ENCODE measurements at places on chromosomes 5 and 9. TPM values are rescaled to one million over a fixed set of nuclear protein-coding genes. Genes with fewer than 3 reads are reported as not detected.

DNA sequence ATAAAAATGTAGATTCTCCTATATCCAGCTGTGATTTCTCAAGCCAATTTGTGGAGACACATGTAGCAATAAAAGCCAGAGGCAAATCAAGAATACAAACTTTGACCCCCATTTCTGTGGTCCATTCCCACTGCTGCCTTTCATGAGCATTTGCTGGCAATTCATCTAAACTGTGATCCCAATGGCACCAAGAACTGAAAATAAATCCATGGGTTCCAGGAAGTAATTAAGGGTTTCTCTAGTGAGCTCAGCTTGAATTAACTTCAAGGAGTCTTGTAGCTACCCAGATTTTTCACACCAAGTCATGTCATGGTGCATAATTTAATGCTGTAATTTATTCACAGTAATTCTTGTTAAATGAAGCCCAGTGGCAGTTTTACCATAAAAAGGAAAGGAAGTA, 145.0 kb upstream of the SMC2 start:
- H3K4me3 ChIP-seq = no peak overlapping the region
- H3K36me3 ChIP-seq = no peaks in the 10 kb centered on the region
- no peak overlapping the region for H3K27ac ChIP-seq
- no peaks in the 10 kb centered on the region for H3K4me1 ChIP-seq
- no peak for DNase-seq

- H3K27ac ChIP-seq = no peak overlapping the region
- no peaks in the 10 kb centered on the region for H3K36me3 ChIP-seq
- no peaks in the 10 kb centered on the region for H3K4me1 ChIP-seq
- H3K4me3 ChIP-seq = no peak overlapping the region
- H3K27me3 ChIP-seq = peaks cover 13% of the 10 kb centered on the region
Measured at GRCh38 chr5:36417668-36418067, 116.0 kb upstream of the RANBP3L start.

DNA sequence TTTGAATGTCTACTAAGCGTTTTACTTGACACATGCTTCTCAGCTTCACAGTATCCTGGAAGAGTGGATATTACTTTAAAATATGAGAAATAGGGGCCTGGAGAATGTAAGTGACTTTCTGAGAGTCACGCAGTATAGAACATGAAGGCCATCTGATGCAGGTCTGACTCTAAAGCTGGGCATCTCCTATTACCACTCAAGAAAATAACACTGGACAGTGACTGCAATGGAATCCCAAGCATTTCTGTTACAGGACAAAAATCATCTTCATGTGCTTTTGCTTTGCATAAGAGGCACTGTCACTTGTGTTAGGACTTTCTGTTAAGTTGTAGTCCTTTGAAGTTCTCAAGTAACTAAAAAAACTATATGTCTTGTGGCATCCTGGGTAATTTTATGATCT, 335.5 kb downstream of the FBXL7 start:
- peak; percentile 38 for DNase-seq
- peaks cover 7% of the 10 kb centered on the region for H3K4me1 ChIP-seq
- no peaks in the 10 kb centered on the region for H3K27me3 ChIP-seq
- no peaks in the 10 kb centered on the region for H3K36me3 ChIP-seq

- H3K27ac ChIP-seq = peak overlapping the region; percentile 39
- peak overlapping the region; percentile 64 for H3K4me3 ChIP-seq
- H3K27me3 ChIP-seq = no peaks in the 10 kb centered on the region
- DNase-seq = no peak
- no peaks in the 10 kb centered on the region for H3K36me3 ChIP-seq
- H3K4me1 ChIP-seq = no peaks in the 10 kb centered on the region
Measured at GRCh38 chr9:75891771-75892215, 1.3 kb downstream of the PCSK5 start.

- DNase-seq = no peak
- no peak overlapping the region for H3K27ac ChIP-seq
- no peak overlapping the region for H3K4me3 ChIP-seq
- H3K4me1 ChIP-seq = no peaks in the 10 kb centered on the region
- H3K27me3 ChIP-seq = no peaks in the 10 kb centered on the region
Measured at GRCh38 chr5:166899343-166899742, 1392.1 kb upstream of the WWC1 start.

Gene DDX4
- not detected for total RNA-seq

DNA sequence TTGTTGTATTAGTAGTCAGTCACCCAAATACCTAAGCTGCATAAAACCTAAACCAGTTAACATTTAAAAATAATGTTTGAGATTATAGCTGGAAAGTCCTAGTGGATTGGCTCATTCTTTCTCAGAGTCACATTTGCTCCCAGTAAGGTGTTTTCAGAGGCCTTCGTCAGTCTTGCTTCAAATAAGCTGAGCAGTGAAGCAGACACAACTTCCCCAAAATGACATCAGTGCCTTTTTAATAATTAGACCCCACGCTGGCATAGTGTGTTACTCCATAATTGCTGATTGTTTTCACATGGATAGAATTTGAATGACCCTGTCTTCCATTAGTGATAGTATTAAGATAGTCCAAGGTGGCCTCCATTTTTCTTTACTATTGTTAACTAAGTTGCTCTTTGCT, 245.8 kb downstream of the PJA2 start:
- H3K4me3 ChIP-seq = no peak overlapping the region
- no peak overlapping the region for H3K27ac ChIP-seq
- no peaks in the 10 kb centered on the region for H3K36me3 ChIP-seq
- no peak for DNase-seq
- H3K4me1 ChIP-seq = no peaks in the 10 kb centered on the region

Gene ABLIM3
- total RNA-seq = 33.3 TPM

DNA sequence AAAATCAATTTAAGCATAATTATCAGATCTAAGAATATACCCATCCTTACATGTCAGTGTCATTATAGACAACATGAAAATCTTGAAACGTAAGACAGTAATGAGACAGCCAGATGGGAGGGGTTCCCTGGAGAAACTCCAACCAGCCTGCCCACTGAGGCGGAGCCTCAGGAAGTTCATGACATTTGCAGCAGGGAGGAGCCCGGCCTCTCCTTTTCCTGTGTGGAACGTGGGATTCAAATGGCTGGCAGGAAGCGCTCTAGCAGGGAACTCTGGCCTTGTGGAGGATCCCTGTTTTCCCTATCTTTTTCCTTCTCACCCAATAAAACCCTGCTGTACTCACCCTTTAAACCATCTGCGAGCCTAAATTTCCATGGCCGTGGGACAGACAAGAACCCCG, 176.6 kb upstream of the KCNN2 start:
- H3K36me3 ChIP-seq = no peaks in the 10 kb centered on the region
- H3K4me1 ChIP-seq = peaks cover 2% of the 10 kb centered on the region
- H3K27me3 ChIP-seq = no peaks in the 10 kb centered on the region

DNA sequence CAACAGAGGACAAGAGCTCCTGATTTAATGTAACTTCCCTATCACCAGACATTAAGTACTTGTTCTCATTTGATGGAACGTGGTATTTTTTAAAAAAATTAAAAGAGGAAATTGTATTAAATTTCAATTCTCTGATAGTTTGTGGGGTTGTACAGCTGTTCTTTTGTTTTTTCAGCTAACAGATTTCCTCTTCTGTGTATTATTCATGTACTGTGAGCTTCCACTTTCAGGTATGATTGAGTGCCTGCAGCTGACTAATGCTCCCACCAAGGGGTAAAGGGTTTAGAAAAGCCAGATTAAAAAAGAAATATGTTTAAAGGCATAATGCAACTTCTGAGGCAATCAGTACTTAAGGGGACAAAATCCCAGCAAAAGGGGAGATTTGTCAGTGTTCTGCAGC, 117.7 kb upstream of the ACTBL2 start:
- no peak overlapping the region for H3K4me3 ChIP-seq
- peak; percentile 49 for DNase-seq
- no peaks in the 10 kb centered on the region for H3K36me3 ChIP-seq
- H3K27ac ChIP-seq = no peak overlapping the region

Gene CDC20B
- not detected for total RNA-seq

GRCh38 chr5:143781993-143782520, 29.9 kb upstream of the HMHB1 start:
- H3K4me1 ChIP-seq = peaks cover 4% of the 10 kb centered on the region
- DNase-seq = peak; percentile 16
- H3K27me3 ChIP-seq = no peaks in the 10 kb centered on the region
- H3K4me3 ChIP-seq = no peak overlapping the region

Gene SLC27A4
- 9.7 TPM for total RNA-seq

Gene BTNL3
- total RNA-seq = not detected

GRCh38 chr9:22030101-22030598, 21.0 kb upstream of the CDKN2B start:
- H3K27me3 ChIP-seq = no peaks in the 10 kb centered on the region
- peaks cover 3% of the 10 kb centered on the region for H3K4me1 ChIP-seq
- H3K27ac ChIP-seq = peak overlapping the region; percentile 3
- no peak overlapping the region for H3K4me3 ChIP-seq
- H3K36me3 ChIP-seq = peaks cover 1% of the 10 kb centered on the region

DNA sequence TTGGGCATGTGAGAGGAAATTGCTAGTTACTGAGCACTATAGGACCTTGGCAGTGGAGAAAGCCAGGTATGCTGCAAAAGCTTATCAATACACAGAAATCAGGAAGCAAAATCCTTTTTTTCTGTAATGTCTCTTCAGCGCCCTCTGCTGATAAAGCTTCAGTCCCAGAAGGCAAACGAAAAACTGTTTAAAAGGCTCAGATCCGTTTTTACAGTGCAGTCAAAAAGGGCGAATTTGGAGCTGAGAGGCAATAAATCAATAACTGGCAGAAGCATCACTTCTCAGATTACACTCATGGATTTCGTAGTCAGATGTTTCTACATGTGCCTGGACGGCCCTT, 1.1 kb upstream of the MAN2A1 start:
- no peaks in the 10 kb centered on the region for H3K27me3 ChIP-seq
- peak overlapping the region; percentile 59 for H3K4me3 ChIP-seq
- peak; percentile 28 for DNase-seq
- H3K27ac ChIP-seq = peak overlapping the region; percentile 90

DNA sequence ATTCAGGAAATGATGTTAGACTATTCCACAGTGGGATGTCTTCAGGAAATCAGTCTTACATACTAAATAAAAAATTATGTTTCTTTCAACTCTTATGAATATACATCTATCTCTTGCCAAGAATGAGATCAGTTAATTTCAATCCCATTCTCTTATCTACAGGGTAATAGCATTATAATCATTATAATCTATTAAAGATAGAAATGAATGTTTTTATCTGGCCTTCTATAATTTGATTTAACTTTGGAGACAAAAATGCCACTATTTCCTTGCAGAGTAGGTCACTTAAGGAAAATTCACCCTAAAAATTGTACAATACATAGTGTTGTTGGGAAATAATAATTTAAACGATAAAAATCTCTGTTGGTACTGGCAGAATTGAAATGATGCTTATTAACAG, 96.4 kb downstream of the HOMER1 start:
- no peak overlapping the region for H3K27ac ChIP-seq
- H3K4me3 ChIP-seq = no peak overlapping the region
- no peaks in the 10 kb centered on the region for H3K27me3 ChIP-seq
- no peak for DNase-seq
- H3K36me3 ChIP-seq = no peaks in the 10 kb centered on the region

GRCh38 chr5:113224605-113225065, 210.2 kb downstream of the TSSK1B start:
- H3K27me3 ChIP-seq = no peaks in the 10 kb centered on the region
- H3K4me1 ChIP-seq = peaks cover 8% of the 10 kb centered on the region
- H3K27ac ChIP-seq = no peak overlapping the region
- DNase-seq = peak; percentile 61
- H3K36me3 ChIP-seq = peaks cover 2% of the 10 kb centered on the region
- H3K4me3 ChIP-seq = no peak overlapping the region

DNA sequence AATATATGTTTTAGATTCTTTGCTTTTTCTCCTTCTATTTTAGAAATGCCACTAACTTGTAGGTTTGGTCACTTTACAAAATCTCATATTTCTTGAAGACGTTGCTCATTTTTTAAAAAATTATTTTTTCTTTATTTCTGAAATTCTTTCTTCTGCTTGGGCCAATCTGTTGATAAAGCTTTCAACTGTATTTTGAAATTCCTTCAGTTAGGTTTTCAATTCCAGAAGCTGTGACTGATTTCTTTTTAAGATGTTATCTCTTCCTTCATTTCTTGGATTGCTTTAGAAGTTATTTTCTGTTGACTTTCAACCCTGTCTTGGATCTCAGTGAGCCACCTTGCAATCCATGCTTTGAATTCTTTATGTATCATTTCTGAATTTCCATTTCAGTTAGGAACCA, 64.2 kb downstream of the SLC25A46 start:
- H3K36me3 ChIP-seq = no peaks in the 10 kb centered on the region
- H3K27ac ChIP-seq = no peak overlapping the region
- H3K4me1 ChIP-seq = no peaks in the 10 kb centered on the region
- H3K27me3 ChIP-seq = no peaks in the 10 kb centered on the region
- DNase-seq = no peak
- no peak overlapping the region for H3K4me3 ChIP-seq

GRCh38 chr5:115389034-115389798, 92.8 kb upstream of the CCDC112 start:
- H3K36me3 ChIP-seq = no peaks in the 10 kb centered on the region
- H3K4me3 ChIP-seq = no peak overlapping the region
- peak; percentile 48 for DNase-seq
- peaks cover 3% of the 10 kb centered on the region for H3K4me1 ChIP-seq
- no peak overlapping the region for H3K27ac ChIP-seq

DNA sequence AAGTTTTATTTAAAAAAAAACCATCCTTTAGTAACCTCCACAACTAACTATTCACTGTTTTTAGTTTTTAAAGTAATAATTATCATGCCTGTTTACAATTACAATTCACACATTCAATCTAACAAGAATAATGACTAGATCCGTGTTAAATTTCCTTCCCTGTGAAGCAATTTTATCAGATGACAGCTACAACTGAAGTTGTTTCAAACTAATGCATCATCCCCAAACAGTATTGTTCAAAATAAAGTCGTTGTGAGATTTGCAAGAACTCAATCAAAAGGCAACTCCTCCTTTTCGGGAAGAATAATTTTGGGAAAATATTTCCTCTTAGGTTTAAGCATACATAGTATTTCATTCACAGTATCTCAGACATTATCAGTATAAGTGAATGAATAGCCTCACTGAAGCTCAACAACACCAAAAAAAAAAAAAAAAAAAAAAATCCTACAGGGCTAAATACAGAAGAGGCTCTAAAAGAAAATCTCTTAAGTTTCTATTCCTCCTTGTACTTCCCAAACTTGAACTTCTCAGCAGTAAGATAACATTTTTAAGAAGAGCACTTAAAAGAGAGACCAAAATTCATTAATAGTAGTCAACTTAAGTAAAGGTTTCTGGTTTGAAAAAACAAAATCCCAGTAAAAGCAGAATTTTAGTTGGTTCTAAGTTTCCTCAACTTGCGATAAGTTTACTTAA, 9.4 kb downstream of the C9orf72 start:
- H3K4me1 ChIP-seq = no peaks in the 10 kb centered on the region
- H3K4me3 ChIP-seq = no peak overlapping the region
- DNase-seq = no peak
- 0 out of 2 replicates have a peak, but pooled peaks cover 1% of the 10 kb centered on the region for H3K36me3 ChIP-seq

- H3K27me3 ChIP-seq = no peaks in the 10 kb centered on the region
- peaks cover 6% of the 10 kb centered on the region for H3K4me1 ChIP-seq
- no peak overlapping the region for H3K27ac ChIP-seq
- H3K36me3 ChIP-seq = no peaks in the 10 kb centered on the region
Measured at GRCh38 chr5:145531038-145531734, 304.0 kb downstream of the PRELID2 start.

DNA sequence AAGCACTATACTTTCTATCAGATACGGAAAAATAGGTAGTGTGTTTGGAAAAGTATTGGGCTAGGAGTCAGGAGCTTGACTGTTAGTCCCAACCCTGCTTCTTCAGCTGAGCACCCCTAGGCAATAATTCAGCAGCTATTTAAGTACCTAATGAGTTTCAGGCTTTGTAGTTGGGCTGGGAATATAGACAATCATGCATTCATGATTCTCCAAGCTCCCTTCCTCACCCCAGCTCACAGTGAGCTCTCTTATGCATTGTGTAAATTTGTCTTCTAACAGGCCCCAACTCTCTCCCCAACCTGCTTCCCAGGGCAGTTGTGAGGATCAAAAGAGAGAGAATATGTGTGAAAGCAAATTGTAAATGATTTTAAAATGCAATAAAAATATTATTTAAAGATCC, 201.2 kb downstream of the MSX2 start:
- H3K27ac ChIP-seq = no peak overlapping the region
- H3K4me1 ChIP-seq = no peaks in the 10 kb centered on the region
- H3K27me3 ChIP-seq = no peaks in the 10 kb centered on the region

Gene CDH9
- not detected for total RNA-seq

Gene CTXN3
- total RNA-seq = not detected

Data from IMR-90 (cell line).